ENCODE measurements at places on chromosomes 3 and 15. TPM values are rescaled to one million over a fixed set of nuclear protein-coding genes. Genes with fewer than 3 reads are reported as not detected.

GRCh38 chr3:134295930-134296329 lies 45.3 kb upstream of the RYK start:
- DNase-seq = no peak
- peaks cover 2% of the 10 kb centered on the region for H3K36me3 ChIP-seq
- H3K4me1 ChIP-seq = peaks cover 17% of the 10 kb centered on the region
- H3K27ac ChIP-seq = no peak overlapping the region

DNA sequence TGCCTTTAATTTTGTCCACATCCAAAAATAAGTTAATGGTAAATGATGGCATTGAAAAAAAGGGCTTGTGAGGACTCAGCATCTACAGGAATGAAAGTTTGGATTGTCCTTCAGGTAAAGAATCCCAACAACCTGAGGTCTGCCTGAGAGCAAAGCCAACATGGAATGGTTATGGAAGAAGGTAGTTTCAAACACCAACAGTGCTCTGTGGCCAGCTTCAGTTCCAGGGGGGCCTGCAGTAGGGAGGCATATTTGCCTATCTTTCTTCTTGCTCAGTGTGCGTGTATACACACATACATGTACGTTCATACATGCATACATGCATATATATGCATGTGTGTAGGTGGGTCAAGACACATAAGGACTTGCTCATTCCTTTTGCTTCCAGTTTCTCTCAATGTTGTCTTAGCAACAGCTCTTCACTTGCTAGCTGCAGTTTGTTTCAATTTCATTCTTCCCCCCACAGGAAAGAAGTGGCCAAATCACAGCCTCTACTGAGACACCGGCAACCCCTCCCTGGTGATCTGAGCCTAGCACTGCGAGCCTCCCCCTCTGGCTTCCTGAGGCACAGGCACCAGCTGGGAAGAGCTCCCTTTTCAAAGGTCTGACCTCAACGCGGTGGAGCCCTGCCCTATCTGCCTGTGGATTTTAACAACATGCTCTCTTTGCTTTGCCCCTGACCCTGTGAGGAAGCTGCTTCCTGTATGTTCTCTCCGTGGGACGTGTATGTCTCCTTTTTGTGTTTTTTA lies 146.2 kb downstream of the KLF13 start:
- no peak overlapping the region for H3K27ac ChIP-seq
- no peaks in the 10 kb centered on the region for H3K36me3 ChIP-seq

DNA sequence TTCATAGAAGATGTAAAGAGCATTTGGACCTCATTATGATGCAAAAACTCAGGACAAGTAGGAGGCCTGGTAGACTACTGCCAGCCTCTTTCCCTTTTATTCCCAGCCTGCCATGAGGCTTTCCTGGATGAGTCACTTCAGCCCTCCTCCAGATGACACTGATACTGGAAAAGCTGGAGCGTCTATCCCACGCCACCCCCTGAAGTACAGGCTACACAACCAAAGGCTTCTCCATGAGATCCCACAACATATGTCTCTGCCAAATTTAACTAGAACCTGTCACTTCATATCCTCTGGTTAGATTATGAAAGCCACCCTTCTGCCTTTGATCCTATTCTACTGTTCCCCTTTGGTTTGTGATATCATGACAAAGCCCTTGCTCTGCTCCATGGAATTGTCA lies 56.1 kb upstream of the CPNE4 start:
- H3K36me3 ChIP-seq = no peaks in the 10 kb centered on the region
- H3K4me1 ChIP-seq = no peaks in the 10 kb centered on the region
- no peak for DNase-seq
- H3K27me3 ChIP-seq = peaks cover 2% of the 10 kb centered on the region

- peaks cover 12% of the 10 kb centered on the region for H3K27me3 ChIP-seq
- H3K4me3 ChIP-seq = no peak overlapping the region
- peaks cover 11% of the 10 kb centered on the region for H3K4me1 ChIP-seq
- DNase-seq = no peak
Measured at GRCh38 chr3:133933097-133934024, 37.7 kb upstream of the RAB6B start.

DNA sequence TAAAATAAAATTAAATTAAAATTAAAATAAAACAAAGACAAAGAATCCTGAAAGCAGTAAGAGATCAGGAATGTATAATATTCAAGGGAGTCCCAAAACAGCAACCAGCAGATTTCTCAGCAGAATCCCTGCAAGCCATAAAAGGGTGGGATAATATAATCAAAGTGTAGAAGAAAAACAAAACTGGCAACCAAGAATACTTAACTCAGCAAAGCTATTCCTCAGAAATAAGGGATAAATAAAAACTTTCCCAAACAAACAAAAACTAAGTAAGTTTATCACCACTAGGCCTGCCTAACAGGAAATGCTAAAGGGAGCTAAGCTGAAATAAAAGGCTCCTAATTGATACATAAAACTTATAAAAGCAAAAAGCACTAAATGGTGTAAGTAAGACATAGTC lies 29.8 kb downstream of the THBS1 start:
- no peak overlapping the region for H3K27ac ChIP-seq
- peaks cover 19% of the 10 kb centered on the region for H3K36me3 ChIP-seq
- no peak overlapping the region for H3K4me3 ChIP-seq

CAMKV gene
- total RNA-seq = 0.14 TPM

MINAR1 gene
- 2.4 TPM for total RNA-seq

CLDN11 gene
- 164 TPM for total RNA-seq
